ENCODE measurements at places on chromosomes 3 and 15. TPM values are rescaled to one million over a fixed set of nuclear protein-coding genes. Genes with fewer than 3 reads are reported as not detected.

DNA sequence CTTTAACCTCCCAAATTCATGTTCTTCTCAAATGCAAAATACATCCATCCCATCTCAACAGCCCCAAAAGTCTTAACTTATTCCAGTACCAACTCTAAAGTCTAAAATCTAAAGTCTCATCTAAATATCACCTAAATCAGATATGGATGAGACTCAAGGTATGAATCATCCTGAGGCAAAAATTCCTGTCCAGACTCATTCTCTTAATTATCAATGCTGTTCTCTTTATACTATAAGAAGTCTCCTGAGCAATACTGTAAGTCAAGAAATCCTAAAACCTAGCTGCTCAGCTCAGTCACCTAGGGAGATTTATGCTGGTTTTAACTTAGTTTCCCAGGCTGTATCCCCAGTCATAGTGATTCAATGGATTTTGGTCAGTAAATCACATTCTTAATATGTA lies 11.1 kb downstream of the RAD18 start:
- DNase-seq: no peak

The ECE2 gene
- total RNA-seq: not detected

DNA sequence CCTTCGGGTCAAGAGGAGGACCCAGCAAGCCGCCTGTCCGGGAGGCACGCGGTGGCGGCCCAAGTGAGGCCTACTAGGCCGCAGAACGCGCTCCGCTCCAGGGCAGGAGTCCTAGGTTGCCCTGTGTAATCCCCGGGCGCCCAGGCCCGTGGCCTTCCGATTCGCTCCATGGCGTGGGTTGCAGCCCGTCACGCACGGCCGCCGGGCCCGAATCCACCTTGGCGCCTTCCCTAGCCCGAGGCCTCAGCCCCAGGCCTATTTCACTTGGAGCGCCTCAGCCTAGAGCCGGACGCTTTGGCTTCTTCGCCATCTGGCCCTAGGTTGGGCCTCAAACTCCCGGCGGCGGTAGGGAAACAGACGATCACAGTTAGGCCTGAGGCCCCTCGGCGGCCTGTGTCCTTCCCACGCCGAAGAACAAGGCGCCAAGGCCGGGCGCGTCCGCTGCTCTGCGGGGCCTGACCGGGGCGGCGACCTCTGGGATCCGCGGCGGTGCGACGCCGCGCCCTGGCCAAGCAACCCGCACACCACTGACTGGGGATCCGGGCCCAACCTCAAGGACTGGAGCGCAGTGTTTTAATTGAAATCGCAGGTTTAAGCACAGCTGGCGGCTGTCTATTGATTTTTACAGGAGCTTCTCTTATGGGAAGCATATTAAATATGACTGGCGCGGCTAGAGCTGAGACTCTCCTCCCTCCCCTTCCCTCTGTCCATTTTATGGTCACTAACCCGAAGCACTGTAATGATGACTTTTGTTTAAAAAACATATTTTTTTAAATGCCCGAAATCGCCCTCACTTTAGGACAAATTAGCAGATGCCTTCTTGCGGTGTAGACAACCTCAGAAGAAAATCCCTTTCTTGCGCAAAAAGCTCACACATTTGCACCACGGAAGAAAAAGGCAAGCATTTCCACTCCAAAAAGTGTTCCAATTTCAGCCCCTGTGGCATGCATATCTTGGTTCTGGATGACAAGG lies 3.8 kb upstream of the FEZF2 start:
- no peak for DNase-seq

- no peak for DNase-seq
These were observed 397.4 kb downstream of the OTOL1 start for GRCh38 chr3:161893972-161894371.

DNA sequence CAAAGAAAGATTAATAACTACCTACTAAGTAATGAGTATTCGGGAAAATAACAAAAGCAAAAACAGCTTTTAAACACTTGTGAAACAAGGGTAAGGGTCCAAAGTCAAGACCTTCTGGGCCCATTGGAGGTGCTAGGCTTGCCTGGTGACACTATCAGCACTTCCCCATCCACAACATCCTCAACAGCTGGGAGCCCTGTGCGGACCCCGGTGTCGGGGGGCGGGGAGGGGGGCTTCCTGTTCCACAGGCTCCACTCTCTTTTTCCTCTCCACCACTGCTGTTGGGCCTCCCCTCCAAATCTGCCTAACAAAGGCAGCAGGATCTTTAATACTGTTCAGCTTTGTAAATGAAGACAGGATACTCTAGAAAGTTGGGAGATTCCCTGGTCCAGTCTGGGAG lies 21.6 kb downstream of the NGRN start:
- no peak for DNase-seq

- DNase-seq: no peak
These were observed 33.9 kb downstream of the PTPRG start for GRCh38 chr3:61595288-61595687.

- DNase-seq: no peak
These were observed 803.5 kb downstream of the PLOD2 start for GRCh38 chr3:145357453-145357852.

DNA sequence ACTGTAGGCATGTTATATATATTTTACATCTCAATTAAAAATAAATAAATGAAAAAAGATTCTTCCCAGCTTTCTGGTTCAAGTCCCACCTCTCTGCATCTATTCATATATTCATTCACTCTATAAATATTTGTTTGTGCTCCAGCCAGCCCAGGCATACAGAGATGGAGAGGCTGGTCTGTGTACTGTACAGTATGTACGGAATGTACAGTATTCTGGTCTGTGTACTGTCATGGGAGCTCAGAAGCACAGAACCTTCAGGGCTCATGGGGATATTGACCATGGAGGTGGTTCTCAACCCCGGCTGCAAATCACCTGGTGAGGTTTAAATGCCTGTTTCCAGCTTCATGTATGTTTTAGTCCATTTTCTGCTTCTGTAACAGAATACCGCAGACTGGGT lies 13.8 kb downstream of the CORO2B start:
- no peak for DNase-seq

The CACNA2D2 gene
- 1.6 TPM for total RNA-seq

The C3orf20 gene
- not detected for total RNA-seq

Measured in suprapubic skin (tissue), 4 donors.